ENCODE measurements at places on chromosomes 6 and 20.

DNA sequence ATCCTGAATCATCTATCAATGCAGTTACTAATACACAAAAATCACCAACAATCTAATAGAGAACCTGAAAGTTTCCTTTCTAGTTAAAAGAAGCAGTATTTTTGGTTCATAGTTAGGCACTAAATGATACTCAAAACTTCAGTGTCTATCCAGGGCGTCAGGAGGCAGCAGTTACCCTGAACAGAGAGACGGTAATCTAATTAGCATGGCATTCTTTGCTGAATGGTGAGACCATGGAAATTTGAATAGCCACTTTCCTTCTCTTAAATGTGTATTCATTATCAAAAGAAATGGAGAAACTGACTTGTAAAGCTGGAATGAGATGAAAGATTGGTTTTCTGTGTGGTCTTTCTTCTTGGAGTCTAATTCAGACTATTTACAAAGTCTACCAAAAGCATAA lies 146.6 kb upstream of the BMP5 start:
- no peak for DNase-seq

GRCh38 chr6:41602422-41602743 lies 35.9 kb upstream of the MDFI start:
- no peak for DNase-seq

GRCh38 chr6:37306624-37307222 lies 47.1 kb upstream of the RNF8 start:
- DNase-seq: no peak

DNA sequence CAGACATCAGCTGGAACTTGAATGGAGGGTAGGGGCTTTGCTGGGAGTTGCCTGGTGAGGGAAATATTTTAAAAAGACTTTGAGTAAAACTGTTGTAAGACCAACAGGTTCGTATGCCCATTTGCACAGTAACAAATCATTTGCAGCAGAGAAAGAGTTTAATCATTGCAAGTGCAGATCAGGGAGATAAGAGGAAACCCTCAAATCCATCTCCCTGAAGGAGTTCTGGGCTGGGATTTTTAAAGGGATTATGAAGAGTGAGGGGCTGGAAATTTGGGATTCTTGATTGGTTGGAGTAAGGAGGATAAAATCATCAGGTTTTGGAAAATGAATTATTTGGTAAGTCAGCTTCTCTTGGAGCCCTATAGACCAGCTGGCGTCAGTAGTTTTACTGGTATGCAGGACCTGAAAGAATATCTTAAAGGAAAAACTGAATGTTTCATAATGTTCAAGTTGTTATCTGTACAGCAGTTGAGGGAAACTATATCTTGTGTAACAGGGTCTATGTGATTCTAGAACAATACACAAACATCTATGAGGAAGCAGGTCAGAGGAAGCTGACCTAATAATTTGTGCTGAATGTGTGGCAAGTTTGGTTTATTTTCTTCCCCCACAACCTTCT lies 295.5 kb downstream of the PLCB1 start:
- DNase-seq: no peak

DNA sequence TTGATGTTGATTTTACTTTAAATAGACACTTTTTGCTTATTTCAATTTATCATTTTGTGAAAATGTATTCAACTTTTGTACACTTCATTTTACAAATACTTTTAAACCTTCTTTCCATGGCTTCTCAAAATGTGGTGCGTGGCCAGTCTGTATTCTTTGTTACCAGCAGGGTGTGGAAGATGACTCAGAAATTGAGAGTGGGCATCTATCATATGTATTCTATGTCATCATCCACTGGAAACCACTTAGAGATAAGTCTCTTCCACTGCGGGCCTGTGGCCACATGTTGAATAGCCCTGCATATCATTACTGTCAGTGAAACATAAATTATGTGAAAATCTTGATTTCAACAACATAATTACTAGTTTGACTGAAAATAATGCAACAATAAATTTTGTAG lies 52.6 kb upstream of the MC3R start:
- DNase-seq: no peak

DNA sequence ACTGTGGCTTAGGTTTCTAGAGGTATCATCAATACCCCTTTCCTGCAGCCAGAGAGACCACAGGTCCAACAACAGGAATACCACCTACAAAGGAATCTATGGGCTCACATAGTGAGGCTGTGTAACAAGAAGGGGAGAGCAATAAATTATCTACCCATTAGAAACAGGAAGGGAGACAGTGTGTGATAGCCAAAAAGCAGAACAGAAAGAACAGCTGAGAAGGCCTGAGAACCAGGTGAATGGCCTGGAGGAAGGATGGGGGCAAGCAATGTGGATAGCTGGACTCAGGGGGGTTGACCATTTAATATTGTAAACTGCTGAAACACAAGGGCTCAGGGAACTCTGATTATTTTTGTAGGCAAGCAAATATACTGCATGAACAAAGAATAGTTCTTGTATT lies 628.2 kb downstream of the COL12A1 start:
- DNase-seq: no peak

- no peak for DNase-seq
These were observed 156.9 kb downstream of the CDKAL1 start for GRCh38 chr6:20691185-20691584.

GRCh38 chr6:139447656-139447975 lies 73.2 kb upstream of the CITED2 start:
- DNase-seq: no peak

GRCh38 chr20:58179083-58179431 lies 49.4 kb downstream of the ANKRD60 start:
- no peak for DNase-seq

Measured in H54 (cell line).